T-helper 17 cell (primary cell): ENCODE measurements at places on chromosomes 3 and 15. TPM values are rescaled to one million over a fixed set of nuclear protein-coding genes. Genes with fewer than 3 reads are reported as not detected.

DHX36 gene
- 100 TPM for total RNA-seq

SCAANT1 gene
- 1.7 TPM for total RNA-seq

SLC12A1 gene
- not detected for total RNA-seq

GRM7 gene
- not detected for total RNA-seq

LNP1 gene
- total RNA-seq, result 0.96 TPM

DNA sequence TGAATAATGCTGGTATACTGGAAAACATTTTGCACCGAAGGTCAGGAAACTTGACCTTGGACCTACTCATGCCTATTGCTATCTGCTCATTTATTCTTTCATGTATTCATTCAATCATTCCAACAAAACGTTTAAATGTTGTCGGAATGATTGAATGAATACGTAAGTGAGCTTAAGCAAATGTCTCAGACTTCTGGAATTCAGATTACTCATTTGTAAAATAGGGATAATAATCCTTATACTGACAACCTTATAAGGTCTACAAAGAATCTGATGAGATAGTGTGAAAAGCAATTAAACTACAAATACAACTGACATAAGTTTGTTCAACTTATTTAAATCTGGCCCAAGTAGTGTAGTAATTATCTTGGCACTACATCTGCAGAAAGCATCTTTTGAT lies 288.7 kb downstream of the WDR72 start:
- H3K27ac ChIP-seq, result no peak overlapping the region
- DNase-seq, result no peak
- no peaks in the 10 kb centered on the region for H3K27me3 ChIP-seq
- H3K4me1 ChIP-seq, result no peaks in the 10 kb centered on the region
- H3K36me3 ChIP-seq, result no peaks in the 10 kb centered on the region

GRCh38 chr3:168220556-168220955 lies 124.8 kb upstream of the GOLIM4 start:
- peaks cover 5% of the 10 kb centered on the region for H3K27me3 ChIP-seq
- DNase-seq, result no peak
- H3K4me3 ChIP-seq, result no peak overlapping the region
- H3K36me3 ChIP-seq, result no peaks in the 10 kb centered on the region
- H3K4me1 ChIP-seq, result peaks cover 2% of the 10 kb centered on the region

DNA sequence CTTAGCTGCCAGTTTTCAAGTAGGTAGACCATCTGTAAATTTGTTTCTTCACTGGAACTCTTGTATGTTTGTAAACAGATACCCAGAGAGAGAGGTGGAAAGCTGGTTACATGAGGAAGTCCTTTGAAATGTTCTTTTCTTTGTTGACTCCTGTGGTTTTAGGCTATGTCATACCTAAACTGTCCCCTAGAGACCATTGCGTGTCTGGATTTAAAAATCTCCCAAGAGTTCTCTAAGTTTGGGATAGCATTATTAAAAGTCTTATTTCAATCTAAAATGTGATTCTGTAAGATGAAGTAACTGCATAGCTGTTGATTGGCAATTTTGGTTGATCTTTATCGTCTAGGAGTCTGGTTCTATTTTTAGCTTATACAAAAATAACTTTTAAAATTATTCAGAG lies 127.2 kb downstream of the GHSR start:
- peaks cover 2% of the 10 kb centered on the region for H3K36me3 ChIP-seq
- peaks cover 10% of the 10 kb centered on the region for H3K4me1 ChIP-seq
- no peak for DNase-seq
- no peak overlapping the region for H3K27ac ChIP-seq
- no peak overlapping the region for H3K4me3 ChIP-seq

GRCh38 chr3:101495552-101495951 lies 17.5 kb downstream of the SENP7 start:
- H3K27ac ChIP-seq, result no peak overlapping the region
- H3K27me3 ChIP-seq, result no peaks in the 10 kb centered on the region
- no peak overlapping the region for H3K4me3 ChIP-seq

- no peaks in the 10 kb centered on the region for H3K36me3 ChIP-seq
- H3K4me1 ChIP-seq, result peaks cover 27% of the 10 kb centered on the region
- peak overlapping the region; percentile 83 for H3K27ac ChIP-seq
- DNase-seq, result no peak
- H3K4me3 ChIP-seq, result no peak overlapping the region
These were observed 31.7 kb downstream of the HMCES start for GRCh38 chr3:129310111-129311011.

DNA sequence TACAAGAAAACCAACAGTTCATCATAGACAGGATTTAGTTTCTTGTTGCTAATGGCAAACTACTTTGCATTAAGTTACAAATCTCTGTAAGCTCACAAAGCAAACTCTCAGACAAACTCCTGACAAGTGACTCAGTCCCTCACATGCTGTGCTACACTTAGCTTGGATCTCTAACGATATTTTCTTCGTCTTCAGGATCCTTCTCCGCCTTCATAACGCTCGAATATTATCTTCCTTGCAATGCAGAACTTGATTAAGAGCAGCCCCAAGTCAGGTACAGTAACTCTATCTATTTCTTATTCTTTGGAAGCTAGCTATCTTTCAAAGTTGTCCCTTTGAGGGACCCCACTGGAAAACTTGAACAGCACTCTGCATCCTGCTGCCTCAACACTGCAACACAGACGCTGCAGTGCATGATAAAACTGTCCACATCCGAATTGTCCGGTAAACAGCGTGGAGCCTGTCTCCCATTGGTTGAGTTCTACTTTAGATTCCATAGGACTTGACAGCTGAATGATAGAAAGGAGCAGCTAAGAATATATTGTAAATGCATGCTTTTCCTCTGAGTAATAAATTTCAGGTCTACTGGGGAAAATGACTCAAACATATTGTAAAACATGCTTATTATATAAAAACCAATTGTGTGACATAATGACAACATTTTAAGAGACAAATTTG lies 61.3 kb downstream of the UACA start:
- no peak overlapping the region for H3K27ac ChIP-seq
- DNase-seq, result no peak
- H3K4me1 ChIP-seq, result peaks cover 6% of the 10 kb centered on the region
- peaks cover 50% of the 10 kb centered on the region for H3K27me3 ChIP-seq
- peaks cover 2% of the 10 kb centered on the region for H3K36me3 ChIP-seq

DNA sequence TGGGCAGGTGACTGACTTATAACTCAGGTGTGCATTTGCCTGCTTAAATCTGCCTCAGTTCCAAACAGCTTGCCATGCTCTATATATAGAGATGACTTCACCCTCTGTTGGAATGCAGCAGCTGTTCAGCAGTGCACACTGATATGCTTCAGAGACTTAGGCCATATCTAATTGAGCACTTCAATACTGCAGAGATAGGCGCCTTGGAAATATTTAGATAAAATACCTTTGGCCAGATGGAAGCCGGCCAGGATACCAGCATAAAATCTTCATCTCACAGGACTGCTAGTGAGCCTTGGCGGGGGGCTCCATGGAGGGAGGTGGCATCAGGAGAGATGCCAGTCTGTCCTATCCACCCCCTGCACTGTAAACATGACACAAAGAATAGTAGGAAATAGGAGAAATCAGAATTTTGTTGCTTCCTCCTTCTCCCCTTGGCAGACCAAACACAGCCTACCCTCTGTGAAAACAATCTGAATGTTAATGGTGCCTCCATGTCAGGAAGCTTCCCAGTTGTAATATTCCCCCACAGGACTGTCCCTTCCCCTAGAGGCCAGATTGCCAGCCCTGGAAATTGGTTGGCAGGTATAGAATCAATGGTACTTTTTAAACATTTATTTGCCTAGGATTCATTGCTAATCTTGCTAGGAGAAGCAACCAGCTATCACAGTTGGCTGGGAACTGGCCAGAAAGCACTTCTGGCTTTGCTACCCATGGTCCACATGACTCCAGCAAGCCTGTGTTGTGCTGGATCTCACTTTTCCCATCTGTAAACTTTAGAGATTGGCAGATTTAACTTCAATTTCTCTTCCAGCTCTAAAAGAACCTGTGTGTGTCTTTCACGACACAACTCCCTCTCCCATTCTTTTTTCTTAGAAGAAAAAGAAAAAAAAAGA lies 215.5 kb upstream of the KCNMB2 start:
- peaks cover 2% of the 10 kb centered on the region for H3K4me1 ChIP-seq
- no peaks in the 10 kb centered on the region for H3K36me3 ChIP-seq
- no peak for DNase-seq
- H3K27ac ChIP-seq, result no peak overlapping the region
- H3K4me3 ChIP-seq, result no peak overlapping the region

DNA sequence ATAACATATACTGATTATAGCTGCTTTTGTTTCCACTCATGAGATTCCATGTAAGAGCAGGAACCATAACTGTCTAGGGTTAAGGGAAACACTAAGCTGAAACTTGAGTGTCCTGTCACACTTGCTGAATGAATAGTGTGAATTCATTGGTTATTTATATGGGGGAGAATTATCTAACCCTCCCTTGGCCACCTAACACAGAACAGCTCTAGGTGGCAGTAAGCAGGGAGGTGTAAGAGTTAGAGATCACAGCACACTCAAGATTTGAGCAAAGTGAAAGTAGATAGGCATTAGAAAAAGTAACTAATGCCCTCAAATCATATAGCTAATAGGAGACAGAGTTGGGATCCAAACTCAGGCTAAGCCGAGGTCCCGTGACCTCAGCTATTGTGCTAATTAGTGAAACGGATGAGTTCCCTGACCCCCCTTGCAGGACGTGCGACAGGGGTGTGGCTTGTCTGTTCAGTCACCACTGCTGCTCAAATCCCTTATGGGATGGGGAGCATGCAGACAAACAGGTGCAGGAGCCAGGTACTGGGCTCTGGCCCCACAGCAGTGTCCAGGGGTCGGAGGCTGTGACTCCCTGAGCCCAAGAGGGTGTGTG lies 27.7 kb upstream of the ANO10 start:
- DNase-seq, result no peak
- no peak overlapping the region for H3K4me3 ChIP-seq
- no peaks in the 10 kb centered on the region for H3K4me1 ChIP-seq
- H3K27ac ChIP-seq, result no peak overlapping the region
- H3K27me3 ChIP-seq, result peaks cover 21% of the 10 kb centered on the region

DNA sequence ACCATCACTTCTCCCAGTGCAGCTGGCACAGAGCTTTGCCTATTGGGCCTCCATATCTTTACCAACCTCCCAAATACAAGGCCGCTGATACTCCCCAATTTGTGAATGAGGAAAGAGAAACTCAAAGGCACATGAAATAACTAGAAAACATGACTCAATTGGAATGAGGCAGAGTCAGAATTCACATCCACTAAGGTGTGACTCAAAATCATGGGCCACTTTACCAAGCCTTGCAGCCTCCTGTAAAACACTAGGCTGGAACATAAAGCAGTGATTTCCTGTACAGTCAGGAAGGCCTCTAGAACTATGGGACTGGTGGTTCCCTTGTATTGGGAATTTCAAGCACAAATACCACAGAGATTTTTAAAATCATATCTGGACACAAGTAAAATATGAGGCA lies 128.6 kb downstream of the DCLK3 start:
- no peaks in the 10 kb centered on the region for H3K4me1 ChIP-seq
- H3K27me3 ChIP-seq, result no peaks in the 10 kb centered on the region
- H3K4me3 ChIP-seq, result no peak overlapping the region
- DNase-seq, result no peak
- no peak overlapping the region for H3K27ac ChIP-seq

DNA sequence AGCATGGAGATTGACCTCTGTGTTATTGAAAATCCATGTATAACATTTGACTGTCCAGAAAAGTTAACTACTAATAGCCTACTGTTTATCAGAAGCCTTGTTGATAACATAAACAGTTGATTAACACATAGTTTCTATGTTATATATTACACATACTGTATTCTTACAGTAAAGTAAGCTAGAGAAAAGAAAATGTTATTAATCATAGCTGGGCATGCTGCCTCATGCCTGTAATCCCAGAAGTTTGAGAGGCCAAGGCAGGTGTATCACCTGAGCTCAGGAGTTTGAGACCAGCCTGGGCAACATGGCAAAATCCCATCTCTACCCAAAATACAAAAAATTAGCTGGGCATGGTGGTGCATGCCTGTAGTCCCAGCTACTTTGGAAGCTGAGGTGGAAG lies 163.3 kb downstream of the EPHA6 start:
- no peaks in the 10 kb centered on the region for H3K4me1 ChIP-seq
- no peak overlapping the region for H3K27ac ChIP-seq
- DNase-seq, result no peak
- H3K4me3 ChIP-seq, result no peak overlapping the region

DNA sequence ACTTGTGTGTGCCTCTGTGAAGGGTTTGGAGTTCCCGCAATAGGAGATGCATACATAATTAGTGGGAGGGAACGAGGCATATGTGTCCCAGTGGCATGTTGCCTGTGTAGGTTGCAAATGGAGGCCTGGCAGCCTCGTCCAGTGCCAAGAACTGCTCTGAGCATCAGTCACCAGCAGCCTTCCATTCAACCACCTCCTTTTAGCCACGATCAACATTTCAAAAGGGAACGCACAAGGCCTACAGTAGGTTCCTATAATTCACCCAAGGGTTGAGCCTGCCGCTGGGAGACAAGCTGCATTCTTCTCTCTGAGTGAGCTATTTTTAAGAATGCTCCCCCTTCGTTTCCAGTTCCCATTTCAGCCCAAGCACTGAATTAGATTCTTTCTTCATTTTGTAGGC lies 78.8 kb upstream of the CTNNB1 start:
- peaks cover 23% of the 10 kb centered on the region for H3K4me1 ChIP-seq
- no peaks in the 10 kb centered on the region for H3K36me3 ChIP-seq
- H3K4me3 ChIP-seq, result no peak overlapping the region
- H3K27ac ChIP-seq, result no peak overlapping the region

- no peak for DNase-seq
- no peak overlapping the region for H3K27ac ChIP-seq
- peaks cover 8% of the 10 kb centered on the region for H3K4me1 ChIP-seq
- H3K27me3 ChIP-seq, result peaks cover 6% of the 10 kb centered on the region
- H3K36me3 ChIP-seq, result no peaks in the 10 kb centered on the region
- no peak overlapping the region for H3K4me3 ChIP-seq
These were observed 55.0 kb downstream of the TMEM44 start for GRCh38 chr3:194577986-194578905.

- no peaks in the 10 kb centered on the region for H3K27me3 ChIP-seq
- no peak overlapping the region for H3K27ac ChIP-seq
- no peak overlapping the region for H3K4me3 ChIP-seq
- no peak for DNase-seq
These were observed 264.8 kb downstream of the SLCO3A1 start for GRCh38 chr15:92118162-92118935.

DNA sequence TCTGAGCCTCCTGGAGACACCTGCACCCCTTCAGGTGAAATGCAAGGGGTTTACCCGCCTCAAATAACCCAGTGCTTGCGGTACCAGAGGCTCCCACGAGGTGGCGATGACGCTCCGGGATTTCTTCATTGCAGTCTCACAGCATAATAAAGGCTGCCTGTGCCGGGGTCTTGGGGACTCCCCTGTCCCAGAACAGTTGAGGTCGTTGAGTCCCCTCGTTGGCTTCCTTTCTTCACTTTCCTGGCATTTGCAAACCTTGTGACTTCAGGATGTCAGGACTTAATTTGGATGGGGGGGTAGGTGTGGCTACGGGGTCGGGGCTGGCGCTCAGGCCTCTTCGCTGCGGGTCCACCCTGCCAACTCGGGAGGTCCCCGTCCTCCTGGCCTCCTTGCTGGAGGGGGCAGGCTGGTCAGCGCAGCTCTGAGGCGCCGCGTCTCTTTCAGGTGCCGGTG lies 1.3 kb downstream of the GNAT1 start:
- peaks cover 5% of the 10 kb centered on the region for H3K27me3 ChIP-seq
- no peak overlapping the region for H3K27ac ChIP-seq
- peak overlapping the region; percentile 49 for H3K4me3 ChIP-seq

GRCh38 chr3:159632128-159632527 lies 356.5 kb upstream of the IL12A start:
- H3K4me1 ChIP-seq, result no peaks in the 10 kb centered on the region
- DNase-seq, result no peak
- H3K27ac ChIP-seq, result no peak overlapping the region
- no peaks in the 10 kb centered on the region for H3K27me3 ChIP-seq
- H3K4me3 ChIP-seq, result no peak overlapping the region
